GM23338 (cell line): ENCODE measurements at places on chromosomes 5 and 9.

- DNase-seq = no peak
Measured at GRCh38 chr5:132417010-132417439, 47.5 kb downstream of the SLC22A5 start.

- DNase-seq = no peak
Measured at GRCh38 chr9:122086873-122087272, 6.2 kb downstream of the TTLL11 start.

DNA sequence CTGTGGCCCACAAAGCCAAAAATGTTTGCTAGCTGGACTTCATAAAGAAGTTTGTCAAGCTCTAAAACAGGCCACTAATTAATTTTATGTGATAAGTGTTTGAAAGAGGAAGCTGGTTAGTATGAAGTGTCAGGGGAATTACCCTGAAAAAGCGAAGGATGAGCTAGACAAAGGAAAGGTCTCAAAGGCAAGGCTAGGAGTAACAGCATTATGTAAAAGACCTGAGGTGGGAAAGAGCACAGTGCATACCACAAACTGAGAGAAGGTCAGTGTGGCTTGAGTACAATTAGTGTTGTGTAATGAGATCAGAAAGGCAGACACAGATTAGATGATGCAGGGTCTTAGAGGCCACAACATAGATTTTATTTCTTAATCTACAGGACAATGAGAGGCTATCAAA is 29.6 kb downstream of the RC3H2 start:
- DNase-seq = no peak

DNA sequence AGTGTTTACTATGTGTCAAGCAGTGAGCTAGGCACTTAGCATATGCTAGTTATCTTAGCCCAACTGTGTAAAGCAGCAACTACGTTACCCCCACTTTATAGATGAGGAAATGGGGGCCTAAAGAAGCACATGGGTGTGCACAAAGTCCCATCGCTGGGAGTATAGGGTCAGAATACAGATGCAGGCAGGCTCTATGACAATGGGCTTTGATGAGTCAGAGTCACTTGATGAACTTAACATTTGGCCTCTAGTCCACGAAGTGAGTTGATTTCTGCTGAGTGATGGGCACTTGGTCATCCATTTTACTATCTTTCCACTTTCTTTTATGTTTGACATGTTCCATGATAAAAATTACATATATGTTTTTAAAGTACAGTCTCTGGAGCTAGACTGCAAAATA is 204.3 kb downstream of the TRIM32 start:
- DNase-seq = no peak
